ENCODE measurements at places on chromosomes 3 and 15.
A peak's percentile ranks its signal among the peaks of the same experiment; 100 is the strongest.

GRCh38 chr3:171005648-171006047 lies 20.9 kb downstream of the SLC2A2 start:
- DNase-seq, result no peak

GRCh38 chr15:84006421-84006820 lies 229.2 kb upstream of the GOLGA6L4 start:
- DNase-seq, result no peak

DNA sequence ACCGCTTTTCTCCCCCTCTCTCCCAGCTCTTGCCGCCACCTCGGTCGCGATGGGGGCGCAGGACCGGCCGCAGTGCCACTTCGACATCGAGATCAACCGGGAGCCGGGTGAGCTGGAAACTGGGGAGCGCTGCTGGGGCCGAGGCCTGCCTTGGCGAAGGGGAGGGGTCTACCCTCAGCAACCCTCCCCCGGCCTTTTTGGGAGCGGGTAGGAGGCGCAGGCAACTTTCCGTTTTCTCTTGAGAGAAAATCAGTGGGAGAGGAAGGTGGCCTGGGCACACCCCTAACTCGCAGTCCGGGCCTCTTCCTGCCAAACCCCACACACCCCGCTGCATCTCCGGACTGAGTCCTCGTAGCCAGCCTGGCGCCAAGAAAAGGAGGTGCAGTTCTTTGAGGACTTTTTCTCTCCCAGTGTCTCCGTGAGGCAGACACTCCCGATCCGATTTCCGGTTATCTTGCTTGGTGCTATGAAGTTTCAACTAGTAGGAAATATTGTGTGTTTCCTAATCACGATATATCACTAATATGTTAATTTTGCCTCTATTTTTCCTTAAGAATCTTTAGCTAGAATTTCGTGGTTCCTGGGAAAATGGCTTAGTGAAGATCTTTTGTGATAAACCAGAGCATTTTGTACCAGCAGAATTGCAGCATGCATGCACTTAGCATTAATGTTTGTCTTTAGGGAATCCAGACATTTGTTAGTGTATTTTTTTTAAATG lies 631 bp downstream of the NKTR start:
- DNase-seq, result peak; percentile 76

- no peak for DNase-seq
Measured at GRCh38 chr15:44529864-44530604, 6.9 kb upstream of the EIF3J start.

DNA sequence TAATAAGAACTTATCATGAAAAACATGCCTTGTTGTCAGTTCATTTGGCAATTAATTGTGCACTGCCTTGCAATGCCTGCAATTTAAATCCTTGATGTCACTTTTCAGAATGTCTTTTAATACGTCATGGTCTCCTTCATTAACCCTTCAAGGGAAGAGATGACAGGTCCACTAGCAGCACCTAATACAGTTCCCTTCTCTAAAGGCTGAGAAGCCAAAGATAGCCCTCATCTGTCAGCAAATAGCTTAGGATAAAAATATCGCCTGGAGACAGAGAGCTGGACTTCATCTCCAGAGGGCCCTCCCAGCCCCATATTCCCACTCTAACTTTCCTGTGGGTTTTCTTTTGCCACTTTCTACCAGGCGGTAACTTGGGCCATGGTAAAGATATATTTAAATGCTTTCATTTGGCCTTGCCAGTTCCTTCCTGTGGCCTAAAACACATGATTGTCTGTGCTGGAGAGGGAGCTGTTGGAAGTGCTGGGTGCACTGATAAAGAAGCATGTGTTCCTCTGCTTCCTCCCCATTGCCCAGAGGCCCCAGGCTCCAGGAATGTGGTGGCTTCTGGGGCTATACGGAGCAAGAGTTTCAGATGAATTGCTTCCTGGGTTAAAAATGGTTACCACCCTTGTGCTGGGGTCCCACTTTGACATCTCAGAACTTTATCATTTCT lies 76.3 kb upstream of the UMPS start:
- DNase-seq, result no peak

DNA sequence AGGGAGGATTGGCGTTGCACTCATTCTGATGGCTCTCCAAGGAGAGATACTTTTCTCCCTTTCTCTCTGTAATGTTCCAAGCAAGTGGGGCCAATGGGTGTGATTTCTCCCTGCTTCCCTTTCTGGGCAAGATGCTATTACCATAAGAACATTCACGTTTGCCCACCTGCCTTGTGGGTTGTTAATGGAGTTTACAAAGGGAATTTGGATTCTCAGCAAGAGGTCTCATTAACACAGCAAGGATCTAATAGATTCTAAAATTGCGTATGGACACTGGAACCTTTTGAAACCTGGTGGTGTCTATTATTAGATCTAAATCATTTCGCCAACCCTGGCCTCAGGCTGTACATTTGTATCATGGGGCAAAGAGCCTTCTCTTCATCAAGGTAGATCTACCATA lies 74.1 kb downstream of the SLCO3A1 start:
- no peak for DNase-seq

- DNase-seq, result no peak
Measured at GRCh38 chr3:180306155-180306554, 269.4 kb upstream of the PEX5L start.

GRCh38 chr3:167882057-167882667 lies 146.6 kb downstream of the SERPINI1 start:
- DNase-seq, result peak; percentile 59

GRCh38 chr3:42844815-42845214 lies 30.9 kb downstream of the CYP8B1 start:
- DNase-seq, result no peak

GRCh38 chr3:177894081-177894728 lies 642.0 kb upstream of the KCNMB2 start:
- no peak for DNase-seq

DNA sequence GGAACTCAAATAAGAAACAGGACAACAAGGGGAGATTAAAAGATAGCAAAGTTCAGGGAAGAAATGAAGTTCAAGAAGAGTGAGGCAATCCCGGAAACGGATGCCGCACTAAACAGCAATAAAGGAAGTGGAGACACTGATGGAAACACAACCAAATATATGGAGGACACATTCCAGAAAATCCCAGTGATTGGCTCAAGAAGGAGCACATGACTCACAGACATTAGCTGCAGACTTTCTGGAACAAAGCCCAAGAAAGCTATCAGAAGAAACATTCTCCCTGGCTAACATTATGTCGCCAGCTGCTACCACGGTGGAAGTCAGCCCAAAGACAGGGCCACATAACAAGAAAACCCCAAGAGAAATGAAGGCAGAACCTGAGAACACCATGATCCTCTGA lies 18.1 kb upstream of the VGLL4 start:
- no peak for DNase-seq

GRCh38 chr3:52829906-52830463 lies 487 bp downstream of the ITIH4 start:
- DNase-seq, result no peak

- no peak for DNase-seq
Measured at GRCh38 chr3:37174532-37175126, at the start of gene LRRFIP2. Gene LRRFIP2 (minus strand): TSS chr3:37174582. CDS start chr3:37148983, 25,599 bp downstream.

All from RPMI8226 (cell line).